WTC11 (cell line): ENCODE measurements at places on chromosomes 3 and 15.

GRCh38 chr15:100918034-100918689 lies 995 bp upstream of the LRRK1 start:
- DNase-seq, result peak; percentile 88

GRCh38 chr3:18657858-18658820 lies 233.0 kb upstream of the SATB1 start:
- DNase-seq, result no peak

DNA sequence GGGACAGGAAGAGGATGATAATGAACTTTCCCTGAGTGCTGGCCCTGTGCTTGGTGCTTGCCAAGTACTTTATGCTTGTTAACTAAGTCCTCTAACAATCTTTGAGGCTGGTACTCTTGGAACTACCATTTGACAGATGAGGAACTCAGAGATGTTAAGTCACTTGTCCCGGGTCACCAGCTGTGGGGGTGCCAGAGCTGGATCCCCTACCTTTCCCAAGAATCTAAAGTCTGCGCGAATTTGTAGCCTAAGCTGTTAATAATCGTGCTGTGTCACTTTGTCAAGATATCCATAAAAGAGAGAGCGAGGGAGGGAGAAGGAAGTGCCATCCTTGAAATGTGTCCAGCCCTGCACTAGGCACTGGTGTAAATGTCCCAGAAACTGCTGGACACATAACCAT lies 19.0 kb upstream of the ACOX2 start:
- DNase-seq, result no peak

GRCh38 chr3:168956076-168956475 lies 707.4 kb downstream of the MECOM start:
- DNase-seq, result no peak

DNA sequence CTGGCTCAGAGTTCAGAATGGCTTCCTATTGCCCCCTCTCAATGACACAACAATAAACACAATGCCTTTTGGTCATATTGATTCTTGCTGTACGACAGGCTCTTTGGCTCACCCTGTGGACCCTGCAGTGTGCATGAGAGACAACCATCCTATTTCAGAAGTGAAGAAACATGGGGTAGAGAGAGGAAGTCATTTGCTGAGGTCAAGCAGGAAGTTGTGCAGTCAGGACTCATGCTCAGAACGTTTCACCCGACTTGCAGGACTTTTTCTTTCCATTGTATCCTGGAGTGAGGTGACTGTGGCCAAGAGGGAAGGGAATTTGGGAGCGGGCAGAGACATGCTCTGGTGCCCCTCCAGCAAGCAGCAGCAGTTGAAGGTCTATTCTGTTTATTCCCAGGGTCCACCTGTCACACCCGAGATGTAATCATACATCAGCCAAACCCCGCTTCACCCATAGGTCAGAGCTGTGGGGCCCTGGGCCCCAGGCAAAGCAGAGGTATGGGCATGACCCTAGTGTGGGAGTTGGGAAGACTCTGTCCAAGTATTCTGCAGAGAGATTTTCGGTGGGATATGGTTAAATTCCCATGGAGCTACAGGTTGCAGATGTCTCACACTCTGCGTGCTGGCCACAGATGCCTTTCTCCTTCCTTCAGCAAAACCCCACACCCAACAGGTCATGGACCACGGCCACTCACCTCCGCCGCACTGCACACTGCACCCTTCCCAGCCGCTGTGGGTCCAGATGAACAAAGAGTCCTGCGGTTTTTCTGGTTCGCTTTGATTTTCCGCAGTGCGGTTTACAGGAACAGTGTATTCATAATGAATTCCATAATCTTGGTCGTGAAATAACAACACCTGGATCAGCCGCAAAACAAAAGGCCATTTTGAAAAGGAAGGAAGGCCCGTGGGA lies 290.6 kb downstream of the ADAMTS17 start:
- DNase-seq, result no peak

DNA sequence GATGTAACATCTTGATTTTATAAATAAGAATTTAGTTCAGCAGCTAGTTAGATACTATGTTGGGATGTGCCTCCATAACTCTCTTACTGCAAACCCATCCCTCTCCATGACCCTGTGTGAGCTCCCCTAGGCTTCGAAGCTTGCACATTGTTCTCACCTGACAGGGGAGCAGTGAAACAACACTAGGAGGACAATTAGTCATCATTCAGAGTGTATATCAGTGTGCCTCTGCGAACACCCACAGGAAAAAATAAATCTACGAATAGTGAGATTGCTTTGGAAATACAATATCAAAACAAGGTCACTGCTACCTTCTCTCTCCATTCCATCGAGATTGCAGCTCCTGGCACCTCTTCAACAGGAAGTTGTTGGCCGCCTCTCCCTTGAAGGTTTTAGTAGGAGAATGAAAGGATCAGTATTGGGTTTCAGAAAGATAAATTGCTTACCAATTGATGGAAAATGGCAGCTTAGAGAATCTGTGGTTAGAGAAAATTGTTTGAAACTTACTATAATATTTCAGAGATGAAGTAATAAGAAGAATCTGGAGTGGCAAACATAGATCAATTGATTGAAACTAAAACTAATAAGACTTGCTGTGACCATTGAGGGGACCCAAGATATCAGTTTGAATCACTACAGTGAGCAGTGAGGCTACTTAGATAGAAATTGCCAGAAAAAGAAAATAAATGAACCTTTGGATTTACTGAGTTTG lies 103.2 kb downstream of the CHL1 start:
- no peak for DNase-seq

- no peak for DNase-seq
These were observed 252.9 kb downstream of the SHQ1 start for GRCh38 chr3:72595376-72595775.

DNA sequence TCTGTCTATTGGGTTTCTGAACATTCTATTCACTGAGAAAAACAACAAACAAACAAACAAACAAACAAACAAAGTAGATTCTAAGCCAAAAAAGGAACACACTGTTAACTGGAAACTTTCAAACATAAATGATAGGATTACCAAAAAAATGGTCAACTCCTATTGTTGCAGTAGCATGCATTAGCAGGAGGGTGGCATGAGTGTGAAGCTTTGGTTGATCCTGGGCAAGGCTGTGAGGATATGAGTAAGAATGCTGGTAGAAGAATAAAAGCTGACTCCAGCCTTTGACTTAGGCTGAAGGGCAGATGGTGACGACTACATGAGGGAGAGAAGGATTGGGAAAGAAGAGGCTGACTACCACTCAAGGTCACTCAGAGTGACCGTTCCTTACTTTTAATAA lies 810.3 kb downstream of the VGLL3 start:
- peak; percentile 22 for DNase-seq

GRCh38 chr3:195879416-195880036 lies 28.8 kb downstream of the TNK2 start:
- DNase-seq, result no peak

- DNase-seq, result no peak
These were observed 40.9 kb upstream of the MRPL3 start for GRCh38 chr3:131543714-131544113.

DNA sequence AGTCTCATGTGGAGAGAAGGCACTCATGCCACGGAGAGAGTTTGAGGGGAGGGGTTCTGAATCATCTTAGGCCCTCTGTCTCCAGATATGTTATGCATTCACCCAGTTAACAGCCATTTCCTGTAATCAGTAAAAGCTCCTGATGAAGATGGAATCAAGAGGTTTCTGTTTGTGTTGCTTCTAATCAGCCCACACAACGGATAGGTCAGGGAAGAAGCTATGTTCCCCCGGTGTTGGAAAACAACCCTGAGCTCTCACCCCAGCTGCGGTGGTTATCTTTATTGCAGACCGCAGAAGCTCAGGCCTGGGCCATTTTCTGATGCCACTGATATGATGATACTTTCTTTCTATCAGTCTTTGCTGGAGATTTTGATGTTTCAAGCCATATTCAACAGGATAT lies 338.5 kb upstream of the ONECUT1 start:
- no peak for DNase-seq

DNA sequence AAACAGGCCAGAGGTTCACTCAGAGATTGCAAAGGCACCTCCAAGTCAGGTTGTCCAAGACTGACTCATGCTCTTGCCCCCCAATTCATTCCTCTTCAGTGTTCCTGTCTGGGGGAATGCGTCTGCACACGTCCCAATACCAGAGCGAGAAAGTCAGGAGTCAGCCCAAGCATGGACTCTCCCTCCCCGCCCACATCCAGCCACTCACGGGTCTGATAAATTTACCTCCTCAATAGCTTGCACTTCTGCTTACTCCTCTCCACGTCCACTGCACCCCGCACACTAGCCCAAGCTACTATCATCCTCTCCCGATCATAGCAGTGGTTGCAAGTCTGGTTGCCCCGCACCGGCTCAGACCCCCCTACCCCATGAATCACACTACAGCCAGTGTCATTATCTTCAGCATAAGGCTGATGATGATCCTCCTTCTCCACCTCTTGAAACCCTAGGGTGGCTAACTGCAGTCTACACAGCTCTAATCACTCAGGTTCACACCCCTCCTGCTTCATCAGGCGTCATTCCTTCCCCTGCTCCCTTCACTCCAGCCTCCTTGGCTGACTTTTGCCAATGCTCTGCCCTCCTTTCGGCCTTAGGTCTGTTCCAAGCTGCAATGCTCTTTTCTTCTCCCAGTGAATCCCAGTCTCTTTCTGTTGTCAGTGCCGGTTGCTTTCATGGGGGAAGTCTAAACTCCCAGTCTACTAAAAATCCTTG lies 27.6 kb upstream of the MYO1E start:
- DNase-seq, result no peak
